ENCODE measurements at places on chromosomes 5 and 9.

DNA sequence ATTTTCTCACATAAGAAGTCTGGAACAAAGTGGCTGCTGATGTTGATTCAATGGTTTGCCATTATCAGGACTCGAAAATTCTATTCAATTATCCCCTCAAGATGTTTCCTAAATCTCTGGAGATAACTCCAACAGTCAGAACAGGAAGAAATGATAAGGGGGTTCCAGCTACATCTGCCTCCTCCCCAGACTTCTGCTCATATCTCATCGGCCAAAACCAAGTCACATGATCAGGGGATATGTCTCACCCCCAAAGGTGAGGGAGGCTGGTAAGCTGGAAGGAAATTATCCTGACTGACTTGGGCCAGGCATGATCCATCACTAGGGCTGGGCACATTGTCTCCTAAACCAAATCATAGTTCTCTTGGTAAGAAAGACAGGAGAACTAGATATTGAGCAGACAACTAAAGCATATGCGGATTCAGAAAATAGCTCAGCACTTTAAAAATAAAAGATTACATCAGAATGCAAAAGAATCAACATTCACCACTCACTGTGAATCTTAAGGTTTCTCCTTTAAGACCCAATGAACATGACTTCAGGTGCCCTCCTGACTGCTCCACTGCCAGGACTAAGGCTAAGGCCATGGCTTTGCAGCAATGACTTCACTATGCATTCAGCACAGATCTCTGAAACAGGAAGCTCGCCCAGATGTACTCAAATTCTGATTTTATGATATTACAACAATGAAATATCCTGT, 306.3 kb downstream of the ENC1 start:
- DNase-seq, result no peak

DNA sequence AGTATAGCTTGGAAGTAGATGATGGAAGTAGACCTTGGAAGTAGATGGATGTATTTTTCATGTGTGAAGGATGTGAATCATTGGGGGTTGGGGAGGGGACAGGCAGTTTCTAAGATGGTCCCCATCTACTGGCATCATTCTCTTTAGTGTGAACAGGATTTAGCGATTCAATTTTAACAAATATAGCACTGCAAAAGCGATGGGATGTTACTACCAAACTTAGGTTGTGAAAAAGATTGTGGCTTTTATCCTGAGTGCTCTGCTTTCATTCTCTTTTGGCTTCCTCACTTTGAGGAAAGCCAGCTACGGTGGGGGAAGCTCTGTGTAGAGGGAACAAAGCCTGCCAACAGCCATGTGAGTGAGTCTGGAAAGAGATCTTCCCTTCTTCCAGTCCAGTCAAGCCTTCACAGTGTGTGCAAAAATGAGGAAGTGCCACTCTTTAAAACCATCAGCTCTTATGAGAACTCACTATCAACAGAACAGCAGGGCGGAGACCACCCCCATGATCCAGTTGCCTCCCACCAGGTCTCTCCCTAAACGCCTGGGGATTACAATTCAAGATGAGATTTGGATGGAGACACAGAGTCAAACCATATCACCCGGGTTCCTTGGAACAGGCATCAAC, 441.4 kb downstream of the SH3GL2 start:
- DNase-seq, result no peak

- no peak for DNase-seq
Measured at GRCh38 chr9:3137347-3137695, 293.4 kb upstream of the PUM3 start.

DNA sequence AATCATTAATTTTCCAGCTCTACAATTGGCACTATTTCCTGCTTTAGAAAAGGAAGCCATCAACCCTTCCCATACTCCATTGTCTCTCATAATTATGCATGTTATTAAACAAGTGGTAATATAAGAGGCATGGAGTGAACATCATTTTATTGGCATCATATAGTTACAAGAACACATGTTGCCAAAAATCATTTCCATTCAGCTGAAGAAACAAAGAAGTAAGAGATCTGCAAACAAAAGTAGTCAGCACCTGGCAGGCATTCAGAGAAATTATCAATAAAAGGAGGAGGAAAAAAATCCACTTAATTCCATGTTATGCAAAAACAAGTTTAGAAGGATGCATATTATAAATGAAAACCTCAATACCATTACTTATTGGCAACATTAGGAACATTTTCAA, 1208.2 kb upstream of the C9orf72 start:
- DNase-seq, result no peak

DNA sequence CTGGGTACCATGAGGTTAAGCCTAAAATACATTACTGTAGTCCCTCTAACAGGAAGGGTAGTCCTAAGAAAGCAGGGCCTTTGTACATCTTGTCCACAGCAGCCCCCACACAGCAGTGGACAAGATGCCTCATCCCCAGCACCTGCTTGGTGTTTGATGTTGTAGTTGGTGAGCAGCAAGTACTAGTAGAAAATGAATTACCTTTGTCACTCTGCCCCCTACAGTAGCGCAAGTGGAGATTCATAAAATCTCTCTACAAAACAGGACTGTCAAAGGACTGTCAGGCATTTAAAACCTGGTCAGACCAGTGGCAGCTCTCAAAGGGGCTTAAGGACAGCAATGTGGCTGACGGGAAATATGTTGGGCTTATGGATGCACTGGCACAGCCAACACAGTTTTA, 122.5 kb downstream of the TMEM174 start:
- DNase-seq, result no peak

- DNase-seq, result no peak
Measured at GRCh38 chr9:89367726-89368437, 49.6 kb downstream of the SECISBP2 start.

DNA sequence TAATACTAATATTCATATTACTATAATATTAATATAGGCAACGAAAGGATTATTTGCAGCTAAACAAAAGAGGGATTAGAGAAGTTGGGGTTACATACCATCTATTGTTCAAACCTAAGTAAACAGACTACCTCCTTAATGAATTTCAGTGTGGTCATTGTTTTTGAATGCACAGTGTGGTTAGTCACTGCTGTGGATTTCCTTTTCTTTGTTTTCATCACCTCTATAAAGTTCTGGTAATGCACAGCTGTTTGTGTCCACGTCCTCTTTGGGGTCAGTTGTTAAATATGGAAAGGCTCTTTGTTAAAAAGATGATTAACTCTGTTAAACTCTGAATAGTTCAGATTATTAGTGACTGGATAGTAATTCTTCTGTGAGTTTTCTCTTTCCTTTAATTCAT, 233.6 kb downstream of the MAST4 start:
- no peak for DNase-seq

DNA sequence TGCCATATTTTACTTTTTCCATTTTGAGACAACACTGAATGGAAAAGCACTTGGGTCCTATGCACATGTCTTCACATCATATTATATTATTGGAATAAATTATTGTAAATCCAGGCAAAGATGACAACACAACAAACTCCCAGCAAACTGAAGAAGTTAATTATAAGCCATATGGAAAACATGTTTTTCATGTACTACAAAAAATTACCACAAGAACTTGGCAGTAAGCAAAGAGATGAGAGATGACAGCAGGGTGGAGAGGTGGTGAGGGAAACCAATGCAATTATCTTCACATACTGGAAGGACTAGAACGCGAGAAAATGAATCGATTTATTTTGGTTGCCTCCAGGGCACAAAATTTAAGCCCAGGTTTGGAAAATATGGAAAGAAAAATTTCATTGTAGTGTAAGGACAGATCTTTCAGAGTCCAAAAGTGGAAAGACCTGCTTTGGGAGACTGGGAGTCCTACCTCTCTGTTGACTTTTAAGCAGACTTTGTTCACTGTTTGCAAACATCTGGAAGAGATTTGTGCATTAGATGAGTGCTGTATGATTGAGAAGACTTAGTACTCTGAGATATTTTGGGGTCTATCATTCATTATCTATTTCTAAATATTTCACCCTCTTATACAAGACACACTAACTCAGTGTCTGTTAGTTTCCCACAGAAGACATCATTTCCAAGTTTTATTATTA, 138.0 kb downstream of the TMEM232 start:
- no peak for DNase-seq

DNA sequence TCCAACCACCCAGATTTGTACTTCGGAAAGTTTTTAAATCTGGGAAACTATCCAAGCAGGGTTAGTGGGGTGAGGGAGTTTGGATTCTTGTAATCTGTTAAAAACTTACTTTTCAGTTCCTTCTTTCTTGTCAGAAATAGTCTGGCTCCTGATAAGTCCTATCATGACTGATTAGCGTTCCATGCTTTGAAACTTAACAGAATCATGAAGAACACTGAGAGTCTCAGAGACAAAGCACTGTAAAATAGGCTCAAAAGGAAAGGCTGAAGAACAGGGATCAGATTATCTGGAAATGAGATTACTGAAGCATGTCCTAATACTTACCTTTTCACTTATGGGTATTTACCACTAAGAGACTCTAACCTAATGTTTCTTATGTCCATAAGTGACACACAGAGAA, 242.5 kb downstream of the ARRDC3 start:
- DNase-seq, result no peak
